ENCODE measurements at places on chromosomes 7 and 10.

- DNase-seq, result no peak
Measured at GRCh38 chr7:82234457-82235049, 209.0 kb downstream of the CACNA2D1 start.

GRCh38 chr7:30799976-30800661 is 28.9 kb downstream of the MINDY4 start:
- DNase-seq, result no peak

- no peak for DNase-seq
Measured at GRCh38 chr7:114413761-114414155, 857 bp upstream of the FOXP2 start.

DNA sequence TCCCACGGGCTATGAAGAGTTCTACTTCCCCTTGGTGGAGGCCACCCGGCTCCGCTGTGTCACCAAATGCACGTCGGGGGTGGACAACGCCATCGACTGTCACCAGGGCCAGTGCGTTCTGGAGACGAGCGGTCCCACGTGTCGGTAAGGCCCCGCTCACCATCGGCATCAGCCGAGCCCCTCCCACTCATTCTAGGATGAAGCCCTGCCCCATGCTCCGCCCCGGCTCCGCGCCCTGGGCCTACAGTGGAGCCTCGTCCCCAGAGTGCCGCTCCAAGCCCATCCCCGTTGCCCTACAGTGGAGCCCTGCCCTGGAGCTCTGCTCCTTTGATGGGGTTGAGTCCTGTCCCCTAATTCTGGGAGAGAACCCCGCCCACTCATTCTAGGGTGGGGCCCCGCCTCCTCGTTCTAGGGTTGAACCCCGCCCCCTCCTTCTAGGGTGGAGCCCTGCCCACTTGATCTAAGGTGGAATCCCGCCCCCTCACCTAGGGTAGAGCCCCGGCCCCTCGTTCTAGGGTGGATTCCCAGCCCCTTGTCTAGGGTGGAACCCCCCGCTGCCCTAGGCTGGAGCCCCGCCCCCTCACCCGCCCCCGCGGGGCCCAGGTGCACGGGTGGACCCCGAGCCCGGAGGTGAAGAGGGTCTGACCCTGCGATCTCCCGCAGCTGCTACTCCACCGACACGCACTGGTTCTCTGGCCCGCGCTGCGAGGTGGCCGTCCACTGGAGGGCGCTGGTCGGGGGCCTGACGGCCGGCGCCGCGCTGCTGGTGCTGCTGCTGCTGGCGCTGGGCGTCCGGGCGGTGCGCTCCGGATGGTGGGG is 3.4 kb upstream of the MUC12 start:
- peak; percentile 50 for DNase-seq

DNA sequence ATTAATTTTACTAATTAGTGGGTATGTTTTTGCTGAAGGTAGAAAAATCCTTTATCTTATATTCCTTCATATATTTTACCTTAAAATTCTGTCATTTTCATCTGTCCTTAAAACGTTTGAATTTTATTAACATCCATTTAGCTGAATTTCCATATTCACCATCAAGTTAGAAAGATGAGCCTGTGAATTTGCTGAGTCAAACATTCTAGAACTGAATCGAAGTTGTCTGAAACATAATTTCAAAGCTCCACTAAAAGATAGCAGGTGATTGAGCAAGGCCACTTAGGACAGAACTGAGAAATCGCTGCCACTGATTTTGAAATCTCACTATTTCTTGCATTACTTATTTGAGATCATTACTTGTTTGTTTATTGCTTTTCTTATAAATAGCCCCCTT is 17.5 kb downstream of the HGF start:
- no peak for DNase-seq

DNA sequence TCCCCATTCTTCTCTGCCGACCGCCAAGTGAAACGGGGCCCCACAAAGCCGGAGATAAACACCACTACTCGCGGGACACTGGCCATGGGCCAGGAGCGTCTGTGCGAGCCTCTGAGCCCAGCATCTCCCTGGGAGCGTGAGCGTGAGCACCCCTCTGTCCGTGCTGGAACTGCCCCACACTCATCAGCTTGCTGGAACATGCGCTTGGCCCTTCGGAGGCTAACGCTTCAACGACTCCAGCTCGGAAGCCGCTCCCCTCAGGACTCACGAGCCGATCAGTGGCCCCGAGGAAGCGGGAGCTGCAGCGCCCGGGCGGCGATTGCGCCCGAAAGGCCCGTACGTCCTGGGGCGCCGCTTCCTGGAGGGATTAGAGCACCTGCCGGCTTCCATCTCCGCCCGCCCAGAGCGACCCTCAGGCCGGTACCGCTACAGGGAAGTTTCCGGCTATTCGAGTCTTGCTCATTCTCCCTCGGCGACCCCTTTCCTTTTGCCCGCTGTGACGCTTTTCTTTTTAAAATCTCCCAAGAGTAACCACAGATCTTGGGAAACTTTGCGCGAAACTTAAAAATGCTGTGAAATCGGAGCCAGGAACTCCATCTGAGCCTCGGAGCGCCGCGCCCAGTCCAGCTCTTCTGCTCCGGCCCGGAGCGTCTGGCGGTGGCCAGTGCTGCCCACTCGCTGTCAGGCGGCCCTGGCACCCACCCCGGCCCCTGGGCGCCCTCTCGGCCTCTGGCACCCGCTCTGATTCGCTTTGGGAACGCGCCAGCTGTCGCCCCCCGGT is 1.0 kb downstream of the TLL2 start:
- no peak for DNase-seq

DNA sequence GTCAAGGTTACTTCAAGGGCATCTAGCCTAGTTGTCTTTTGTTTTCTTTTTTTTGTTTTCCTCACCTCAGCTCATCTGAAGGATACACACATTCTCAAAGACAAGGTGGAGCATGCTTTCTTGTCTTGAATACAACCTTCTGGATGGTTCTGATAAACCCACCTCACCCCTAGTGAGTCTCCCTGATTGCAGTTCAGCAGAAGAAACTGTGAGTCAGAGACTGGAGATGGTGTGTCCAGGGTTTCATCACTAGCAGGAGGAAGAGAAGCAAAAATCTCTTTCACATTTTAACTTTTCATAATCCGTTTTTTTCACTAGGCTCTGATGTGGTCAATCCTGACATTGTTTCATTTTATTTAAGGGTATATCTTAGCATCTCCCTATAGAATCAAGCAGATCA is 143.0 kb upstream of the NRBF2 start:
- DNase-seq, result no peak

DNA sequence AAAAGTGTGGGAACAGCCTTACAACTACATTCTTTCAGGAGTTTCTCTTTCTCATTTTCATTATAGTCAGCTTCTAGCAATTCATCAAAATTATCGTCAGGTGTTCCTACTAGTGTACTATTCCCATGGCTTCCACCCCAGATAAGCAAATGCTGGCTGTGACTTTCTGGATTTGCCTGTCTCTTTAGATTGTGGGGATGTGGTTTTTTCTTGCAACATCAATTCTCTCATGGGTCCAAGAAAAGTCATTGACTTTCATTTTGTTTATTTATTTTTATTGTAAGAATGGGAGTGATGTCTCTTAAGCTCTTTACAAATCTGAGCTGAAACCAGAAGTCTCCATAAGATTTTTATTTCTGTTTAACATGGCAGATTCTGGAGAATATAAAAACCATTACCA is 349.7 kb upstream of the SEMA3C start:
- DNase-seq, result no peak

- DNase-seq, result no peak
Measured at GRCh38 chr7:67105377-67105776, 108.7 kb downstream of the TYW1 start.

DNA sequence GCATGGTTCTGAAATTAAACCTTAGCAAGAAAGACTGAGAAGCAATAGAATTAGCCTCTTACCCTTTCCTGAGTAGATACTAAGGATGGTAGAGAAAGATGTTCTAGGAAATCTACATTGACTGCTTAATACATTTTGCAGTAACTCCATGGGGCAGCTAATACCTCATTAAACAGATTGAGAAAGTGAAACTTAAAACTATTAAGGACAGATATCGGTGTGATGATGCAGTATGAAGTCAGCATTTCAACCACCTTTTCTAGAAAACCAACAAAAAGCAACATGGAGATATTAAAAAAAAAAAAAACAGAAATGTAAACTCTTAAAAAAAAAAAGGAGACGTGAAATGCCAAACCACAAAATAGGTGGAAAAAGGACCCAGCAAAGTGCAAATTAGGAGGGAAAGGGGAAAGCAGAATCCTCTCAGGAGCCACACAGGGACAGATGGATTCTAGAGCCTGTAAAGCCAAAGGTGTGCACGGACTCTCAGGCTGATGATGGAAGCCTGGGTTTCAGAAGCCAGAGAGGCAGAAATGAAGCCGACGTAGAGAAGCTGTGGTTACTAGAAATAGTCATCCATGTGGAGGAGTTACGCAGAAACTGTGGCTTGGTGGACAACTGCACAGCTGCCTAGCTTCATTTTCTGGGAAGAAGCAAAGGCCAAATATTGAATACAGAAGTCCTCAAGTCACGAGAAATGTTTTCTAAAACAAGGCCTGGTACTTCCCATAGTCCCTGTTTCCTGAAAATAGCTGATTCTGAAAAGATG is 38.1 kb upstream of the GPR141 start:
- DNase-seq, result no peak

- DNase-seq, result no peak
Measured at GRCh38 chr10:14529351-14529750, 198.6 kb upstream of the FRMD4A start.

GRCh38 chr10:102872163-102872562 is 2.9 kb downstream of the AS3MT start:
- no peak for DNase-seq

DNA sequence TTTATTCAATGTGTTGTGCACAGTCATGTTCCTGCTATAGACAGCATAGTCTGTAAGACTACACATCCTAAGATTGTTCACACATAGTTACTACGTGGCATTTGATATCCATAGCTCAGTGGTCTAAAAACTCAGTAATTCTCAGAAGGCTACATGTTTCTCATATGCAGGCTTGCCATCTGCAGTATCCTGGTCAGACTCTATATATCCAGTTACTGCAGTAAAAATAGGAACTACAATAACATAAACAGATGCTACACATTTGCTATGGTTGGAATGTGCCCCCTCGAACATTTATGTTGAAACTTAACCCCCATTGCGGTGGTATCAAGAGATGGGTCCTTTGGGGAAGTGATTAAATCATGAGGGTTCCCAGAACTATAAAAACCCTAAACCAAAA is 1377.8 kb upstream of the LRRTM3 start:
- no peak for DNase-seq

- DNase-seq, result no peak
Measured at GRCh38 chr10:109982123-109982522, 25.7 kb upstream of the ADD3 start.

DNA sequence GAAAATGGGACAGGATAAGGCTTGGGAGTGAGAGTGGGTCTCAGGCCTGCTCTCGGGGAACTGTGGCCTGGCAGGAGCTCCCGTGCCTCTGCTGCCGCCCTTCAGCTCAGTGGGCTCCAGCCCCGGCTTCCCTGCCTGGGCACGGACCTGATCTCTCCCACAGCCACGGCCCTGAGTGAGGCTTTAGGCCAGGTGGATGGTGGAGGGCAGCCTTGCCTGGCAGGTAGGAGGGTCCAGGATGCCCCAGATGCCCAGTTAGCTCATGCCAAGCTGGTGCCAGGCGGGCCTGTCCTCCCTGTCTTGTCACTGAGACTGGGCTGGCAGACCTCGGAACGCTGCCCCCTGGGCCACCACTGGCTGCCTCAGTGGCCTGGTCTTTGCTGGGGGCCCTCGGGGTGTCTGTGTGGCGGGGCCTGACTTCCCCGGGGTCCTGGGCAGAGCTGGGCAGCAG is 116.6 kb downstream of the INPP5A start:
- no peak for DNase-seq

DNA sequence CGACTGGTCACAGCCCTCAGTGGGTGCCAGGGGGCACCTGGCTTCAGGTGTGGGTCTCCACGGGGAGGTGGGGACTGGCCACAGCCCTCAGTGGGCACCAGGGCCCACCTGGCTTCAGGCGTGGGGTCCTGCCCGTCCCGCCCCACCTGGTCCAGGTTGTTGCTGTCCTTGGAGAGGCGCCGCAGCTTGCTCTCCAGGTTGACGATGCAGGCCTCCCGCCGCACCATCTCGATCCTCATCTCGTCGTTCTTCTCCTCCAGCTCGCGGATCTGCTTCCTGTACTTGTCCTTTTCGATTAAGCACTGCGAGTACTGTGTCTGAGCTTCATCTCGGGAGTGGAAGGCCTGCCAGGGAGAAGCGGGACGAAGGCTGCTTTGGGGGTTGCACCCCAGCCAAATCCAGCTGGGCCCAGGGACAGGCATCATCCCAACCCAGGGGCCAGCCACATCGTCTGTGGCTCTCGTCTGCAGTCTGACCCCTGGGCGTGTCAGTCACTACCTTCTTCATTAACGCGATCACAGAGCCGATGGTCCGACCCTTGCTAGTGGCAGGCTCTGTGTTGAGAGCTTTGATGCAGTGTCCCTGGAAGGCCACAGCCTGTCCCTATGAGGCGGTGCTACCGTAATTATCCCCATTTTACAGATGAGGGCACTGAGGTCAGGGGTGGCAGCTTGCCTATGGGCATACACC is 92.9 kb upstream of the GNA12 start:
- DNase-seq, result no peak

GRCh38 chr7:134865001-134865845 is 85.8 kb downstream of the CALD1 start:
- peak; percentile 14 for DNase-seq

GRCh38 chr10:95305606-95306317 is 15.0 kb upstream of the PDLIM1 start:
- no peak for DNase-seq

DNA sequence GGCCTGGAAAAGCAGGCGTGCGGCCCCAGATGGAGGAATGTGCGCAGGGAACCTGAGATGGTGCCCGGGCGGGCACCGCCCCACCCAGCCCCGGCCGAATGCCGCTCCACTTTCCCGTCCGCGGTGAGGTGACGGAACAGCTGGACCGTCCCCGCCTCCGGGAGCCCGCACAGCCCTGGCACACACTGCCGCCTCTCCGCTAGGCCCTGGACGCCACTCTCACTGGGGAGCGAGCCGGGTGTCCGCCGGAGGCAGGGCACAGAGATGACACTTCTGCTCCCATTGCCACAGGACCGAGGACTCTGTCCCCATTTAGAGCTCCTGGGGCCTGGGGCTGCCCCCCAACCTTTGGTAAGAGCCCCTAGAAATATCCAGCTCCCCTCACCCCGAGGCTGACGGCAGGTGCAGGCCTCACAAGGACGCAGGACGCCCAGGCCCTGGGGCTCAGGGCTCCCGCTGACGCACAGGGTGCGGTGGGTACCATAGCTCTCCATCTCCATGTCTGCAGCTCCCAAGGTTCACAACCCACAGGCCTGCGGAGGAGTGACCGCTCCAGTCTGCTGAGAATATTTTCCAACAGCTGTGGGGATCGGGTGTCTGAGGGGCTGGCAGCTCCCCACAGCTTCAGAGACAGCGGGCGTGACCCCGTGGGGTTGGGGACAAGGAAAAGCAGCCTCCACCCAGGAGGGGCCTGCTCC is 52.2 kb upstream of the PDGFA start:
- no peak for DNase-seq

DNA sequence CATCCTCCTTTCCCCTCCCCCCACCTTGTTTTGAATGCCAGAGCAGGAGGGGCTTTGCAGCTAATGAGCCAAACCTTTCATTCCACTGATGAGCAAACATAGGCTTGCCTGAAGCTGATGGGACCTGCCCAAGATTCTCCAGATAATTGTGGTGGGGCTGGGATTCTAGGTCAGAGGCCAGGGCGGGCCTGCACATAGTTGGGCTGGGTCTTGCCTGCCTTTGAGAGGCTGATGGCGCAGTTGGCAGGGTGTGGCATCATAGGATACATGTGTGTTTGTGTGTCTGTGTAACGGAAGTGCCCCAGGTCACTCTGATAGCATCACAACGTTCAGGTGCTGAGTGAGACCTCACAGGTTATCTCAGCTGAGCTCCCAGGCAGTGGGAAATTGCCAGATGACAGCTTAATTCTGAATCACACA is 22.9 kb downstream of the BTBD16 start:
- no peak for DNase-seq
